Stimulated activated CD8-positive, alpha-beta memory T cell treated with anti-CD3 and anti-CD28 coated beads, Interleukin-4, amount 100 ng/mL, for 4 hours (primary cell): ENCODE measurements at places on chromosomes 1 and 21.
A peak's percentile ranks its signal among the peaks of the same experiment; 100 is the strongest.

GRCh38 chr1:59730759-59731478, 83.8 kb upstream of the HOOK1 start:
- DNase-seq: no peak

DNA sequence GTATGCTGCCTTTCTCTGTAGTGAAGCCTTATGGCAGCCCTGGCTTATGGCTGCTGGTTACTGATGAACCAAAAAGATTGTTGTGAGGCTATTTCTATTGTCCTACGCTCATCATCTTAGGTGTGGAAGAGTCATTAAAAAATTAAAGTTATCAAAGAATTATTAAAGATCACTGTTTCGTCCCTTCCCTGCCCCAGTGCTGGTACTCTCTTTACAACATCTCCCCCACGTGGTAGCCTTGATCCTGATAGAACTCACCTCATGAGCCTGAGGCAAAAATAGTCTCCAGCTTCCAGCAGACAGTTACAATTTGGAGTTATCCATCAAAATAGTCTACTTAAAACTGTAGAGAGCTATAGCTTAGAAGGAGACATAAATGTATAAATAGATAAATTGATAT, 201.5 kb downstream of the S1PR1 start:
- no peak for DNase-seq

- DNase-seq: peak; percentile 21
These were observed 33.2 kb upstream of the PAX7 start for GRCh38 chr1:18597160-18598042.

GRCh38 chr1:29124366-29125236, 898 bp upstream of the TMEM200B start:
- no peak for DNase-seq

DNA sequence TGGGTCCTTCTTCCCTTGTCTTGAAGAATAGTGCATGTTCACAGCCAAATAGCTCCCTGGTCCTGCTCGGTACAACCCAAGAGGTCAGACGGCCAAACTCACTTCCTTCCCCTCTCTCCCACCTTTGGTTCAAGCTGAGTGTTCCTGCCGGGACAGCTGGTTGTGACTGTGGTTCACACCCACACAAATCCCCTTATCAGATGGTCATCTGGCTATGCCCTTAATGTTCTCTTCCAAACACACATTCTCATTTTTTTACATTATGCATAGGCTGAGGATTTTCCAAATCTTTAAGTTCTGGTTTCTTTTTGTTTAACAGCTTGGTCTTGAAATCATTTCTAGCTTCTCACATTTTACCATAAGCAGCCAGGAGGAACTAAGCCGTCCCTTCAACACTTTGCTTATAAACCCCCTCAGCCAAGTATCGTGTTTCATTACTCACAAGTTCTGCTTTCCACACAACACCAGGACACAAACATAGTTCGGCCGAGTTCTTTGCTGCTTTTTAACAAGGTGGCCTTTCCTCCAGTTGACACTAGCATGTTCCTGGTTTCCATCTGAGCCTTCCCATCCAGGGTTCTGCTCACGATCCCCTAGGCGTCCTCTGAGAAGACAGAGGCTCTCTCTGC, 19.7 kb upstream of the TSPEAR start:
- DNase-seq: no peak

DNA sequence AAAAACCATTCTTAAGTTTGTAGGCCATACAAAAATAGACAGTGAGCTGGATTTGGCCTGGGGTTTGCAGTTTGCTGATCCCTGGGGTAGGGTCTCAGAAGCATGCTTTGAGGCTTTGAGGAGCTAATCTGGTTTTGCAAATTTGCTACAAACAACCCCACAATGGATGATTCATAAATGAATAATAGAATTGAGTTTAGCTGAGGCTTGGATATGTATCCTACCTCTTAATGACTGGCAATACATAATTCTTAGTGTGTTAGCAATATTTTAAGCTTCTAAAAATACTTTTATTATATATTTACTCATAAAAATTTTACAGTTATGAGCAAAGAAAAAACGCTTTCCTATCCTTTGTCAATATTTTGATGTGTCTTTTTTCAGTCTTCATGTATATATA, 50.6 kb downstream of the ROR1 start:
- DNase-seq: no peak

DNA sequence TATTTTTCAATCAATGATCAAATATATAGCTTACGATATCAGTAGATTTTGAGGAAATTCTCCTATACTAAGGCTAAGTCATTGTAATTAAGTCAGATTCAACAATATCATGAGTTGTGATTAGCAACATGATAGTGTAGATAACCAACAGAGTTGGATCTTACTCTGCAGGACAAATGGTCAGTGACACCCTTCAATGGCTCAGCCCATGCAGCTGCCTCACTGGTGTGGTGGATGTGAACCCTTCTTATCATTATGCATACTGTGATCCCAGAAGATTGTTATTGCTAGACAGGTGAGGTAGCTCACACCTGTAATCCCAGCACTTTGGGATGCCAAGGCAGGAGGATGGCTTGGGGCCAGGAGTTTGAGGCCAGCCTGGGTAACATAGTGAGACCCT, 5.6 kb downstream of the SLC16A1 start:
- DNase-seq: no peak

DNA sequence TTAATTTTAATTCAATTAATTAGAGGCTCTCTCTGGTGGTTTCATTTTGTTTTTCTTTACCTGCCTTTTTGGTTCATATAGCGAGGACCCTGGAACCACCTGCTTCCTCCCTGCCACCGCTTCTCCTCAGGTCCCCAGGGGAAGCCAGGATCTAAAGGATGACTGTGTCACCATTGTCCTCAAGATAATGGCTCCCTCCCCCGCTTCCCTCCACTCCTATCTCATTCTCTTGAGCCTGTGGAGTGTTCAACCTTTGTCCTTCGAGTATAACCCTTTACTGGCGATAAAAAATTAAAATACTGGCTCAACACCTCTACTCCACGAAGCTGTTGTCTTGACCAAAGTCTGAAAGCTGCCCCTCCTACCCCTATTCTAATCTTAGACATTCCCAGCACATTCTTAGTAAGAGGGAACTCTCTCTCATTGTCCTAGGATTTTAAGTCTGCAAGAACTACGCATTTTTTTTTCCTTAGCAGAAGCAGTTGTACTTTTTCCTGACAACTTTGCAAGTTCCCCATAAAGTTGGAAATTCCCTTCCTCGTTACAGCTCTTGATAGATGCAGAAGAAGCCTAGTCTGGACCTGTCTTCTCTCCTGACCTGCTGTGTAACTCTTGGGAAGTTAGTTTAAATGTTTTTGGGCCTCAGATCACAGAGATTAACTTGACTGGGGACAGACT, 12.6 kb upstream of the MAPKAPK2 start:
- no peak for DNase-seq

GRCh38 chr1:7550981-7551380, 220.1 kb upstream of the VAMP3 start:
- DNase-seq: no peak

GRCh38 chr1:37725851-37726613, 33.7 kb downstream of the CDCA8 start:
- no peak for DNase-seq

DNA sequence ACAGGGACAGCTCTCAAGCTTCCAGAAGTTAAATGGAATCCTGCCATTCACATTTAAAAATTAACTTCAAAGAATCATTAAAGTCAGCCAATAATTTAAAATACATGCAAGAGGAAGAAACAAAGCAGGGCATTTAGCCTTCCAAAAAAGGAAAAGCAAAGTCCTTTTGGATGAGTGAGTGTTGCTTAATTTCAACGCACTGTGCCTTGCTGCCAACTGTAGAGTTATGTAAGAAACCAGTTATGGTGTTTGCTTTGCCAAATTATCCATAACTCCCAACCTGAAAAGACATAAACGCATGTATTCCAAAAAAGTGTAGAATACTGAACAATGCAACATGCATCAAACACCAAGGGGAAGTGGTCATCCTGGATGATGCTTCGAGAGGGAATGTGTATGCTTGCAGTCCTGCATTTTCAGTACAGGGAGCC, 16.1 kb upstream of the KCNE1 start:
- no peak for DNase-seq

GRCh38 chr1:98903261-98903660, 101.4 kb downstream of the PLPPR5 start:
- no peak for DNase-seq
